ENCODE measurements at places on chromosomes 1 and 21. TPM values are rescaled to one million over a fixed set of nuclear protein-coding genes. Genes with fewer than 3 reads are reported as not detected.

- no peaks in the 10 kb centered on the region for H3K4me1 ChIP-seq
- H3K4me3 ChIP-seq = no peak overlapping the region
- H3K27ac ChIP-seq = no peak overlapping the region
- peaks cover 34% of the 10 kb centered on the region for H3K27me3 ChIP-seq
Observed at GRCh38 chr1:203084588-203085527, 954 bp downstream of the MYOG start.

- no peak overlapping the region for H3K27ac ChIP-seq
- no peaks in the 10 kb centered on the region for H3K4me1 ChIP-seq
- DNase-seq = no peak
- H3K36me3 ChIP-seq = no peaks in the 10 kb centered on the region
- no peak overlapping the region for H3K4me3 ChIP-seq
Observed at GRCh38 chr1:150053926-150054325, 13.7 kb upstream of the VPS45 start.

DNA sequence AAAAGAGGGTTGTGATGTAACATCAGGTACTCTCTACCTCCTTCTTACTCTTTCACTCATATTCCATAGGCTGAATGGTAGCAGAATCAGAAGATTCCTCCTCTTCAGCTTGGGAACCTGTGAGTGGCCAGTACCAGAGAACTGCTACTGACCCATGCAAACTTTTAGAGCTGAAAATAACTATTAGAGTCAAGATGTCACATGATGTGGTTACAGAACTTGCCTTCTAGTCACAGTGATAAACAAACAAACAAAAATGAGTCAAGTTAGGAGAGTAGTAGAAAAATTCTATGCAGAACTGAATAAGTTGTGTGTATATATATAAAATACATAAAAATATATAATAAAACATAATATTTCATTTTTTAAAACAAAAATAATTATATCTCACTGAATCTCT is 47.6 kb upstream of the RGS1 start:
- DNase-seq = no peak
- H3K27ac ChIP-seq = no peak overlapping the region
- H3K36me3 ChIP-seq = no peaks in the 10 kb centered on the region
- H3K4me1 ChIP-seq = no peaks in the 10 kb centered on the region

DNA sequence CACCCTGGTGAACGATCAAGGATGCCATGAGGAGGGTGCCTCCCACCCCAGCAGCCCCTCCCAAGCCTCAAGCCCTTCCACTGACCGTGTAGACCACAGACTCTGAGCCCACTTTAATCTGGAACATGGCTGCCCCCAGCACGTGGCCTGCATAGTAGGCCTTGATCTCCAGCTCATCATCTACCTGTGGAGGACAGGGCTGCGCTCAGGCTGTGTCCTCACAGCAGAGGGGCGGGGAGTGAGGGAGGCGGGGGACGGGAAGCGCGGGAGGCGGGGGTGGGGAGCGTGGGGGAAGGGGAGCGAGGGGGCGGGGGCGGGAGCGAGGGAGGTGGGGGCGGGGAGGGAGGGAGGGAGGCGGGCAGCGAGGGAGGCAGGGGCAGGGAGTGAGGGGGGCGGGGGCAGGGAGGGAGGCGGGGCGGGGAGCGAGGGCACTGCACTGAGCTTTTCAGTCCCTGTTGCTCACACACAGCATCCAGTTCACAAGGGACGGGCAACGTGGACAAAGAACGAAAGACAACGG is 7.1 kb downstream of the PUSL1 start:
- peaks cover 76% of the 10 kb centered on the region for H3K36me3 ChIP-seq
- H3K4me3 ChIP-seq = no peak overlapping the region
- no peak overlapping the region for H3K27ac ChIP-seq

DNA sequence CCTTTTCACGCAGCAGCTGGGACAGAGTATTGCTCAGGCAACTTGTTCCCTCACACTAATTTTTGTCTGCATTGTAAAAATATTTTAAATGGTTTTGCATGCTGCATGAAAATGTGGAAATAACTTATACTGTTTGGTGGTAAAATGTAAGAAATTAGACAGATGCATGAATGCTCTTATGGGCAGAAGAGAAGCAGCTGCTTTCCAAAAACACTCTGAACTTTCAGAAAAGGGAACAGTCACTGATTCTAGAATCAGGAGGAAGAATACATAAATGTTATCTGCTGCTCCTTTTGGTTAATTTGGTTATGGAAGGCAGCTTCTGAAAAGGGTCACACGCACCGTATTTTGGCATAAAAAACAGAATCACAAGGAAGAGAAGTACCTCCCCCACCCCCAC is 87.0 kb upstream of the RUNX1 start:
- no peaks in the 10 kb centered on the region for H3K27me3 ChIP-seq
- H3K4me3 ChIP-seq = no peak overlapping the region
- no peak for DNase-seq
- peak overlapping the region; percentile 10 for H3K27ac ChIP-seq

KCNQ4 gene
- polyA plus RNA-seq = 2.2 TPM

Measured in large intestine (tissue), 12 donors.